ENCODE measurements at places on chromosomes 5 and 9.

DNA sequence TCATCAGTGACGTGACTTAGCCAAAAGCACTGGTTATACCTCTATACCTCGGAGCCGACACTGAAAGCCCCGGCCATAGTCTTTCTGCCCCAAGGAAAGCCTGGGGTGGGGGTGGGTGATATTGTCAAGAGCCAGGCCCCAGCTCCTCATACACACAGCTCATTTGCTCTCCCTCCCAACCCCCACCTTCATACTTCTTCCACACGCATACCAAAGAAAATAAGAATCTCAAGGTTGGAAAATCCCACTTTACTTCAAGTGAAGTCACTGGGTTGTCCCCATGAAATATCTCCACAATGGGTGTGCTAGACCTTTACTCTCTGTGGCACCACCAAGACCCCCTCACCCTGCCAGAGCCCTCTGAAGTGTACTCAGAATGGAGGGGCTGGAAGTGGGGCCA is 27.1 kb upstream of the MGAT1 start:
- no peak for DNase-seq
- no peak overlapping the region for H3K4me3 ChIP-seq
- H3K4me1 ChIP-seq: peaks cover 22% of the 10 kb centered on the region
- peaks cover 3% of the 10 kb centered on the region for H3K27me3 ChIP-seq
- H3K27ac ChIP-seq: peak overlapping the region; percentile 99
- peaks cover 24% of the 10 kb centered on the region for H3K36me3 ChIP-seq

DNA sequence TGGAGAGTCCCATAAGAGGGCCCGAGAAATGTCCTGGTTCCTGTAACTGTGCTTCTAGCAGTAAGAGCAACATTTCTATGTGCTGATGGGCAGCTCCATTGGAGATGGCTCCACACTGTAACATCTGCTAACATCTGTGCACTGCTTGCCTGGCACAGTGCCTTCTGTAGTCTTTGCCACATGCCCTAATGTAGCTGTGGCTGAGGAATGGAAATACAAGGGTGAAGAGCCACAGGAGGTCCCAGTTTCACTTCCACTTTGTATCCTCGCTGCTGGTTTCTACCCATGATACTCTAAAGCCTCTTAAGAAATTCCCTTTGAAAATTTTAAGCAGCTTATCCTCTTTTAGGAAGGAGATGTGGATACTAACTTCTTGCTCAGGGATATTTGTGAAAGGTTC is 97.4 kb downstream of the HOMER1 start:
- H3K4me3 ChIP-seq: no peak overlapping the region
- no peaks in the 10 kb centered on the region for H3K27me3 ChIP-seq
- H3K4me1 ChIP-seq: peaks cover 2% of the 10 kb centered on the region
- H3K27ac ChIP-seq: no peak overlapping the region

DNA sequence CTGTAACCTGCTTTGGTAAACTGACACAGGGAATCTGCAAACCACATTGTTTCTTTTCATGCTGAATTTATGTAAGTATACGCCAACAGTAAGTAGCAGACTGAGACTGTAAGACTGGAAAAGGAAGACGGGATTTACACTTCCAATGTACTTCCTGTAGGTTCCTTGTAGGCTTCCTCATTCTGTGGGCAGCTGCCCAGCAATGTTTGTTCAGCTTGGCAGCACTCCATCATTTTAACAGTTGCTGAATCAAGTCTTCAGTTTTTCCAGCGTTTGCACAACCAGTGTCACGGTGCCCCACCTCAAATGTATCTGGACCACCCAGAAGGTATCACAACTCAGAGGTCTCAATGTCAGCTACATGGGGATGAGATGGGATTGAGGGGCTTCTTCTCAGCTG is 232.6 kb downstream of the PRDM9 start:
- H3K36me3 ChIP-seq: no peaks in the 10 kb centered on the region
- no peak overlapping the region for H3K27ac ChIP-seq
- no peak for DNase-seq

- no peak for DNase-seq
- peak overlapping the region; percentile 76 for H3K27ac ChIP-seq
- H3K36me3 ChIP-seq: no peaks in the 10 kb centered on the region
Observed at GRCh38 chr9:83422527-83422926, 115.7 kb downstream of the FRMD3 start.

- H3K27ac ChIP-seq: no peak overlapping the region
- H3K4me1 ChIP-seq: no peaks in the 10 kb centered on the region
- H3K36me3 ChIP-seq: no peaks in the 10 kb centered on the region
- DNase-seq: no peak
- H3K4me3 ChIP-seq: no peak overlapping the region
Observed at GRCh38 chr5:24747327-24747726, 102.5 kb upstream of the CDH10 start.

- H3K4me3 ChIP-seq: no peak overlapping the region
- no peak overlapping the region for H3K27ac ChIP-seq
- H3K4me1 ChIP-seq: peaks cover 1% of the 10 kb centered on the region
- no peaks in the 10 kb centered on the region for H3K36me3 ChIP-seq
- DNase-seq: no peak
Observed at GRCh38 chr5:16970260-16970659, 34.2 kb upstream of the MYO10 start.

GRCh38 chr5:69048230-69048629 is 45.6 kb upstream of the SLC30A5 start:
- no peaks in the 10 kb centered on the region for H3K27me3 ChIP-seq
- DNase-seq: no peak
- no peak overlapping the region for H3K27ac ChIP-seq
- no peak overlapping the region for H3K4me3 ChIP-seq
